ENCODE measurements at places on chromosomes 4 and X.
A peak's percentile ranks its signal among the peaks of the same experiment; 100 is the strongest.

GRCh38 chr4:6198768-6199421 lies 1.5 kb downstream of the JAKMIP1 start:
- no peak for DNase-seq

DNA sequence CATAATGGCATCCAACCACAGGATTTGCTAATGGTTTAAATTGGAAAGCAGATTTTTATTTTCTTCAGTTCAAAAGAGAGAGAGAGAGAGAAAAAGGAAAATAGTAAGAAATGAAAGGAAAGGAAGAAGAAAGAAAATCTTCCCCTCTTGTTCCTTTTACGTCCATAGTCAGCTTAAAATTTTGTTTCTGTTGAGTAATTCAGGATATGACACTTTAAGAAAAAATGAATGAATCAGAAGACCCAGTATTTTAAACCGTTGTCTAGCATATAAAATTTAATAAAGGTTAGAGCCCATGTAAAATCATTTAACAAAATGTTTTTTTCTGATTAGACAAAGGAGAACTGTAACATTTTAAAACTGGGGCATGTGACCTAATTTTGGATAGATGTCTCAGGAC lies 391.8 kb upstream of the EPHA5 start:
- DNase-seq = no peak

DNA sequence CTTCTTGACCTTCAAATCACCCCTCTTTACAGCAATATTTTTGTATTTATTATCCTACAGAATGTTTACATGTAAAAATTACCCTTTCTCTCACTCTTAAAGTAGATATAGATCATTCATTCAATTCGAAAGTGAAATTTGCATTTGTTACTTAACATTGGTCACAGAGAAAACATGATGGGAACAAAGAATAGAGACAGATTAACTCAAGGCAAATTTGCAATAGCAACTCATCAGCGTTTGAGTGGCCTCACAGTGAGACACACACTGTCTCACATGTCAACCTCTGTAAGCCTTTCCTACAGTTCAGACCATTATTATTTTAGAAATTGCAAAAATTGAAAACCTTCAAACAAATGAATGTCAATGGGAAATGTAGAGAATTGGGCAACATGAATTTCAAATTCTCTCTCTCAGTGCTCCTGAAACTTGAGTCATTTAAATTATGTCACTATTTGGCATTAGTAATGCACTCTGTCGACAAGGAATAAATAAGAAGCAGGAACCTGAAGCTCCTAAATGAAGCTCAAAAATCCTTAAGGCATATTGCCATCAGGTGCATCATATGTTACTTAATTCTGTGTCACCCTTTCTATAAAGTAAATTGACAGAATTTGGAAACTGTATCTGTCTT lies 148.3 kb upstream of the ANXA10 start:
- DNase-seq = no peak

GRCh38 chrX:133054761-133055405 lies 42.0 kb downstream of the USP26 start:
- DNase-seq = no peak

DNA sequence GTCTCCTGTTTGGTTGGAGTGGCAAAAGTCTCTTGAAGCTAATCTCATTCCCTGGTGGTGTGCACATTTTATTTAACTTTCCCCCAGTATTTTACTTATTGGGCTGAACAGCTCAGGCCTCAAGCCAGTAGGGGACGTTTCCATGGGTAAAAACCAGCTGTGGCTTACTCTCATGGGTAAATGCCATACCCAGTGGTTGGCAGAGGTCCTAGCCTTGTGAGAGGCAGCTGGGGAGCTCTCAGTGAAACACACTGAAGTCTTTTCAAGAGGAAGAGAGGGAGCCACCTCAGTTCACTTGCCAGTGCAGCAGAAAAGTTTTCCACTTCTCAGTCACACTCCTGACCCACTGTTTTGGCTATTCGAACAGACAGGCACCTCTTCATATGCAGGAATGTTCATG lies 1964.2 kb downstream of the ARAP2 start:
- no peak for DNase-seq

- DNase-seq = peak; percentile 17
Observed at GRCh38 chr4:54439831-54440243, 210.7 kb downstream of the PDGFRA start.

DNA sequence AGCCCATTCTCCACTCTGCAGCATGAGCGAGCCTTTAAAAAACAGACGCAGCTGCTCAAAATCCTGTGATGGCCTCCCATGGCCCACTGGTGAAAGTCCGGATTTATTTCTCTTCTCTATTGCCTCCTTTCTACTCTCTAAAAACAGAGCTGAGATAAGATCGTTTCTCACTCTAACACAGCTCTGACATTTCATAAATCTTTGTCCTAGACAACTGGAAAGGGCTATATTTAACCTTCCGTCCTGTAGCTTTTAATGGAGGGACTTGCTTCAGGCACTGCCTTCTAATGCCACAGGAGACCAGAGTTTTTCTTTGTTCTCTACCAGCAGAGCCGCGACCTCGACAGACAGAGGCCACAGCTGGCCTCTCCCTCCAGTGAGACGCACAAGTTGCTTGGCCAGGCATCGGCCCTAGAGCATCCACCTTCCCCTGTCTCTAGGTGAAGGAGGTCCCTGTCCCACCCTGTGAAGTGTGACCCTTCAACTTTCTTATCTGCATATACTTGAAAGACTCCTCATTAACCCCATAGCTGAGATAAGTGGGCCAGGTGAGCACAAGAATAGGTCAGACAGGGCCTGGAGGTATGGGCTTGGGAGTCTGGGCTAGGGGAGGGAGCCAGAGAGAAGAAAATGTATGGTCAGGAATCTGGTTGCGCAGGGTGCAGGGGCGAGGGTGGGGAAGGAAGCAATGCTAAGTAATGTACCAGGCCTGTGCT lies 50.0 kb downstream of the RTL5 start:
- no peak for DNase-seq

DNA sequence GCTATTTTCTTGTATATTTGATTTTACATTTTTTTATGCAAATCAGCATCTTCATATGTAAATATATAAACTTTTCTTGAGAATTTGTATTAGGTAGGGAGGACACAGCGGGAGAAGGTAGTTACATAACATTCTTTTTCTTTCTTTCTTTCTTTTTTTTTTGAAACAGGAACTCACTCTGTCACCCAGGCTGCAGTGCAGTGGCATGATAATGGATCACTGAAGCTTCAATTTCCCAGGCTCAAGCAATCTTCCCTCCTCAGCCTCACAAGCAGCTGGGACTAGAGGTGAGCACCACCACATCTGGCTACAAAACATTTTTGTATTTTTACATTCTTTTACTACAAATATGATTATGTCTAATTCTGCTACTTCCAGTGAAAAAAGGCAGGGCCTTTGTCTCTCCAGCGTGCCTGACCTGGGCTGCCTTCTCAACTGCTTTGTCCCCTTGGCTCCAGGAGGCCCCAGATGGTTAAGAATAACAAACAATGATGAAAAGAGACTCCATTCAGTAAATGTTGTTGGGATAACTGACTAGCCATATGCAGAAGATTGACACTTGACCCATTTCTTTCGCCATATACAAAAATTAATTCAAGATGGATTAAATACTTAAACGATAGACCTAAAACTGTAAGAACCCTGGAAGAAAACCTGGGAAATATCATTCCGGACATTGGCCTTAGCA lies 46.5 kb upstream of the FAT4 start:
- DNase-seq = no peak

GRCh38 chr4:105158837-105159236 lies 12.2 kb downstream of the TET2 start:
- peak; percentile 48 for DNase-seq

DNA sequence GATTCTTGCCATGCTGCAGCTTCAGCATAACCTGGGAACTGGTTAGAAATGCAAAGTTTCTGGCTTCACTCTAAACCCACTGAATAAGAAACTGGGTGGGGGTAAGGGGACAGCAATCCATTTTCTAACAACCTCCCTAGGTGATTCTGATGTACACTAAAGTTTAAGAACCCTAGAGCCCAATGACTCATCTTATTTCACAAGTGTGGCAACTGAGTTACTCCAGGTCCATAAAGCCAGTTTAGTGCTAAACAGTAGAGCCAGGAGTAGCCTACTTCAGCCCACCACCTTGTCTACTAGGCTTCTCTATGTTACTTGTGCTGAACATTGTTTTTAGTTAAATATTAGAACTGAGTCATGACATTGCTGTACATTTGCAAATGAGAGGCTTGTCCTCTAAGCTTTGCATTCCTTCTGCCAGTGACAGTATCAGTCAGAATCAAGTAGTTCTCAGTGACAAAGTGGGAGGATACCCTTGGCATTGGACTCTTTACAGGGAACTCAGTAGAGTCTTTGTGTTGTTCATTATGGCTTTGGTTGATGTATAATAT lies 518.0 kb downstream of the RPA4 start:
- DNase-seq = no peak

GRCh38 chr4:182649698-182650477 lies 267.3 kb downstream of the DCTD start:
- no peak for DNase-seq

DNA sequence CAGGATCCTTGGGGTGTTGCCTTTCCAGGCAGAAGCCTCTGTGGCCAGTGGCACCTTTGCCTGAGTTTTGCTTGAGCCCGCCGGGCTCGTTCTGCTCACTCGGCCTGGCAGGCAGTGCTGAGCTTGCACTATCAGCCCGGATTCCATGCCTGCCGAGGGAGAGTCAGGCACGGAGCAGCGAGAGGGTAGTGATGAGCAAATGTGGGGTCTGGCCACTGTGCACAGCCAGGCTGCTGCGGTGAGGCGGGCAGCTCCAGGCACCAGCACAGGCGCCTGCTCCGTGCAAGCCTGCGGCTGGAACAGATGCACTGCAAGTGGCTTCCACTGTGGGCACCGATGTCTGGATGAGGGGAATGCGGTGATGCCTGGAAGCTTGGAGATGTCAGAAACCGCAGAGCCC lies 619.2 kb downstream of the RAPGEF2 start:
- DNase-seq = no peak

GRCh38 chrX:69285401-69285877 lies 120.2 kb upstream of the PJA1 start:
- peak; percentile 81 for DNase-seq

- peak; percentile 55 for DNase-seq
Observed at GRCh38 chrX:12978205-12979025, 3.5 kb downstream of the TMSB4X start.

DNA sequence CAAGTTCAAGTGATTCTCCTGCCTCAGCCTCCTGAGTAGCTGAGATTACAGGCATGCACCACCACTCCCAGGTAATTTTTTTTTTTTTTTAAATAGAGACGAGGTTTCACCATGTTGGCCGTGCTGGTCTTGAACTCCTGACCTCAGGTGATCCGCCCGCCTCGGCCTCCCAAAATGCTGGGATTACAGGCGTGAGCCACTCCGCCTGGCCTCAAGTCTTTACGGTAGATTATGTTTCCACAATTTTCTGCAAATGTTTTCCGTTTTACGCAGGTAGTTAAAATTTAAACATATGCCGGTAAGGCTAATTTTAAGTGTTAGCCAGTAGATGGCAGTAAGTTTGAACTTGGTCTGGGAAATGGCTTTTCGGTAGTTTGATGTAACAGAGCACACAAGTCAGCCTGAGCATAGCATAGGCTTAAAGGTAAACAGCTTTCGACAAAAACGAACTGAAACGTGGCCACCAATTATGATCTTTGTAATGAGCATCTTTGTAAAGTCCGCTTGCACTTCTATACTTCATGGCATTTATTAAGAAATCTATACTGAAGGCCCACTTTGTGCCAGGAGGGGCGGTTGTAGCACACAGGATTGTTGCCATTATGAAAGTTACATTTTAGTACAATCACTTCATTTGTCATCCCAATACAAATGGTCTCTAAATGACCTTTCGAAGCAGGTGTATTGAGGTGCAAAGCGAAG lies 31.1 kb downstream of the CCKAR start:
- no peak for DNase-seq

DNA sequence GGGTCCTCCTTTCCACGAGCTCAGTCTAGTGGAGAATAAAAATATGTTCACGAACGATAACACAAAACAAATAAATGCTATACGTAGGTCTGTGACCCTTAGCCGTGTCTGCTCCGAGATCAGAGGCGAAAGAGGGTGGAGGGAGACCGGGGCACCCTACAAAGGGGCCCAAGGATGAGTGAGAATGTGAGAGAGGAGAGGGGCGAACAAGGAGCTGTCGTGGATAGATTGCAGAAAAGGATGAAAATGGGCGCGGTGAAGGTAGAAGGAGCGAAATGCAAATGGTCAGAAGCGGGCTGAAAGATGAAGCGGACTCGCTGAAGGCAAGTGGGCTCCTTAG lies 6.2 kb upstream of the ZBTB33 start:
- DNase-seq = no peak

DNA sequence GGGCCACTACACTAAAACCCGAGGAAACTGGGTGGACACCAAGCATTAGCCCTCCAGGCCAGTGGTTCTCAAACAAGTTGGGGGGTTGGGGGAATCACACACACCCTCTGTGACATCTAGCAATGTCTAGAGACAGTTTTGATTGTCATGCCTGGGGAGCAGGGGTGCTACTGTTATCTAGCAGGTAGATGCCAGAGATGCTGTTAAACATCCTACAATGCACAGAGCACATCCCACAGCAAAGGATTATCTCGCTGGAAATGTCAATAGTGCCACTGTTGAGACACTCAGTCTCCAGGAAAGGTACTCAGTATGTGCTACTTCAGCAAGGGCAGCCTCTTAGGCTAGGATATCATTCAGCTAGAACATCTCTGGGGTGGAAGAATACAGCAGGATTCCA lies 1.3 kb downstream of the SMC1A start:
- no peak for DNase-seq

DNA sequence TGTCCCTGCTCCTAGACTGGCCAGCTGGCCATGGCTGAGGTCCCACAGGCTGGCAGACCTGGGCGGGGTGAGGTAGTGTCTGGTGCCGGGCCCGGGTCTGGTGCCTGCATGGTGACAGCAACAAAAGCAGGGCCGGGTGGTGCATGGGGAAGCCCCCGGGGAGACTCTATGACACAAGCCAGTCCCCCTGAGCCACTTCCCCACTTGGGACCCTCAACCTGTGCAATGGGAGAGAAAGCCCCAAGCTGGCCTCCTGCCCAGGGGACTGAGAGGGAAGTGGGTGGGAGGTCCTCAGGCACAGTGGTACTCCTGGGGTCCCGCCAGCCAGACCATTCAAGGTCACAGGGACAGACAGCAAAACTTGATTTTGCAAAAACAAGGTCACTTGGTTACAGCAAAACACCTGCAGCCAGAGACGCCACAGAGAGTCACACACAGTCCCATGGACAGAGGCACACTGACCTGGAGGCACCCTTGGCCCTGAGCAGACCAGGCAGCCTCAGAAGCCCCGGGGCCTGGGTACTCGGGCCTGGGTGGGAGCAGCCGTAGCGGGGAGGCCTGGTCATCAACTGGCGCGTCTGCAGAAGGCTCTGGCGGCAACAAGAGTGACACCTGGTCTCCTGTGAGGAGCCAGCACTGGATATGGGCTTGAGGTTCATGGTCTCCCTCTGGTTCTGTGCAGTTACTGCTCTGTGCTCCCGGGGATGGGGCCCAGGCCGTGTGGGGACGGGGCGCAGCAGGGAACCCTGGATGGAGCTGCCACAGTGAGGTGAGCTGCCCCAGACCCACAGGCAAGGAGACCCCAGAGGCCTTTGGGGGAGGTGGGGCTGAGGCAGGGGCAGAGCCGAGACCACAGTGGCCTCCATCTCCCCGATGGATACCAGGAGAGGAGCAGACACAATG lies 60.6 kb downstream of the HTRA3 start:
- no peak for DNase-seq

All from ovary (tissue), 10 donors.